Fibroblast of skin of scalp (primary cell): ENCODE measurements at places on chromosomes 2 and 18.

- DNase-seq = no peak
These were observed 215.5 kb upstream of the CYRIA start for GRCh38 chr2:16881122-16881521.

GRCh38 chr2:20178666-20179465, 46.1 kb downstream of the SDC1 start:
- no peak for DNase-seq

DNA sequence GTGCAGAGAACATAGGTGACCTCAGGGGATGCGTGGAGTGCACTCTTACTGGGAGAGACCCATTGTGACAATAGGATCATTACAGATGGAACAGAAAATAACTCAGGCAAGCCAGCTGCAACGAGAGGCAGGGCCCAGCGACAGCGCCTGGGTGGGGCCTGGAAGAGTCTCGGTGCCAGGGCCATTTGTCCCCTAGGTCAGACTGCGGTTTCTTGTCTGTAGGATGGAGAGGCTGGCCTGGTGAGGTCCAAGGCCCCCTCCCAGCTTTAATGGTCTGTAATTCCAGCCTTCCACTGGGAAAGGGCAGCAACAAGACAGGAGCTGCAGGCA, 208.6 kb upstream of the APCDD1 start:
- no peak for DNase-seq

DNA sequence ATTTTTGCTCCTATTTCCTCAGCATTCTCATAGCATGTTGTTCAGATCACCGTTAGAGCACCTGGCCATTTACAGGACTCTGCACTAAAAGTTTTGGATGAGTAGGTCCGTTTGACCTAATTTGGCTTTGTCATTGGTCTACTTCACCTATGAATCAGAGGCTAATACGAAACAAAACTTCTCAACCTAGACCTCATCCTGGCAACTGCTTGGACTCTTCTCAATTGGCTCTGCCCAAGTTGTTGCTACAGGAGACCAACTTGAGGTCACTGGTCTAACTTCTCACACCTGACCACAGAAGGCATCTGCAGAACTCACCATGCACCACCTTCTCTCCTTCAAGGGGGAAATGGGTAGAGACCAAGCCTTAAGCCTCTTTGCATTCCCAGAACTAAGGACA, 663.7 kb downstream of the PLCL1 start:
- DNase-seq = no peak

- DNase-seq = peak; percentile 56
These were observed 86.0 kb downstream of the OSBPL6 start for GRCh38 chr2:178280244-178280852.
